ENCODE measurements at places on chromosomes 7 and 10.
A peak's percentile ranks its signal among the peaks of the same experiment; 100 is the strongest.

- no peak for DNase-seq
Measured at GRCh38 chr7:102106625-102107024, 180.0 kb upstream of the SH2B2 start.

GRCh38 chr10:82628373-82628772, 753.4 kb downstream of the NRG3 start:
- DNase-seq: no peak

GRCh38 chr7:155262031-155262430, 35.6 kb upstream of the INSIG1 start:
- no peak for DNase-seq

DNA sequence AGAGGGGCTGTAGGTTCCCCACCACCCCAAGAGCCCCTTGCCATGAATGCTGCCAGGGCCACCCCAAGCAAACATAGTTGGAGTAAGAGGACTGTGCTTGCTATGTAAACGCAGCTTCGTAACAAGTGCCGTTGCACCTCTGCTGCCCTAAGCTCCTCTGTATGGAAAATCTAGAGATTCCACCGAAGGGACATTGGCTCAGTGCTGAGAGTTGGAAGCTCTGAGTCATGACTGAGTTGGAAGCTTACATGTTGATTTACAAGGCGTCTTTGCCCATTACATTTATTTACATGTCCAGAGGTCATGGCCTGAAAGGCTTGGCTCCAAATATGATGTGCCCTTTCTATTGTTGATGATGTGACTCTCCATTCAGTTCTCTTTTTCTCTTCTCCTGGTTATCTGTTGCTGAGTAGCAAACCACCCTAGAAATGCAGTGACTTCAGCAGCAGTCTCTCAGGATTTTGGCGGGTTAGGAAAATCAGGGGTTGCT, 233.1 kb upstream of the TCF7L2 start:
- DNase-seq: no peak

DNA sequence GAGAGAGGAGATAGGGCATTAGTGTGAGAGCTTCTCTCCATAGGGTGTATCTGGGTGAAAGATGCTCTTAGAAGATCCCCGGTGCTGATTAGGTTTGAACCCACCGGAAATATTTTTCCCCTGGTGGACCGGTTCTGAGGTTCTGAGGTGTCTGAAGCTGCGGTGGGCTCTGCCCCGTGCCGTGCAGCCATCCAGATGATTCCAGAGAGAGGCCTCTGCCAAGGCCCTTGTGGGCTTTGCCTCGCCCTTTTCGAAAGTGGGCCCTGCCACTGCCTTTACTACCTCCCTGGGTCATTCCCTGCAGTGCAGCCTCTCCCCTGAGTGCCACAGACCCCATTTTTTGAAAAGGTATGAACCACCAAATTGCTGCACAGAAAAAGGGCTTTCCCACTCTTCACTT, 2.8 kb downstream of the GIMAP8 start:
- no peak for DNase-seq

DNA sequence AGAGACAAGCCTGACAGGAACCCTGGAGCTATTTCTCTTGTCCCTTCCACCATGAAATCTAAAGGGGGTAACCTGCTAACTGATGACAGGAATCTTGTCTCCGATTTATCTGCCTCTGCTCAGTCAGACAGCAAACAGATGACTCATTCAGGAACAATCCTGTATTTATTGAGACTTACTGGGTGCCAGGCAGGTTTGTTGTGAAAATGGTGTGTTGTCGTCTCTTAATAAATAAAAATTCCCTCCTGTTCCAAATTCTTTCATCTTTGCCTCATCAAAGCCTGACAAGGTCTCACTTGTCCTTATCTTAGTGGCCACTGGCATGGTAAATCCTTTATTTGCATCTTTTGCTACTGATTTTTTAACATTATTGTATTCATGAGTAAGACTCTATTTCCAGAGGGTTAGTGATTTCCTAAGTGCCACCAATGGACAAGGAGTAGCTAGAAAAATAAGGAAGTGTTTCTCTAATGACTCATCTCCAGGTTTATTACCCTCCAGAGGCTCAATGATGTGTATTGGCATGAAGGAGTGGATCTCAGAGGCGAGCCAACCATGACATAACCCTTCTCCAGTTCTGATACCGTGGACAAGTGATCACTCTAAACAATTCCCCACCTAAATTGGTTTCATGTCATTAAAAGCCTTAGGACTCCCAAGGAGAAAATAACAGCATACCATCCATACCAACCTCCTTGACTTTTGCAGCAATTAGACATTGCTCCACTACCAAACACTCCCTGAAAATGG, 724.0 kb downstream of the GRID1 start:
- no peak for DNase-seq

DNA sequence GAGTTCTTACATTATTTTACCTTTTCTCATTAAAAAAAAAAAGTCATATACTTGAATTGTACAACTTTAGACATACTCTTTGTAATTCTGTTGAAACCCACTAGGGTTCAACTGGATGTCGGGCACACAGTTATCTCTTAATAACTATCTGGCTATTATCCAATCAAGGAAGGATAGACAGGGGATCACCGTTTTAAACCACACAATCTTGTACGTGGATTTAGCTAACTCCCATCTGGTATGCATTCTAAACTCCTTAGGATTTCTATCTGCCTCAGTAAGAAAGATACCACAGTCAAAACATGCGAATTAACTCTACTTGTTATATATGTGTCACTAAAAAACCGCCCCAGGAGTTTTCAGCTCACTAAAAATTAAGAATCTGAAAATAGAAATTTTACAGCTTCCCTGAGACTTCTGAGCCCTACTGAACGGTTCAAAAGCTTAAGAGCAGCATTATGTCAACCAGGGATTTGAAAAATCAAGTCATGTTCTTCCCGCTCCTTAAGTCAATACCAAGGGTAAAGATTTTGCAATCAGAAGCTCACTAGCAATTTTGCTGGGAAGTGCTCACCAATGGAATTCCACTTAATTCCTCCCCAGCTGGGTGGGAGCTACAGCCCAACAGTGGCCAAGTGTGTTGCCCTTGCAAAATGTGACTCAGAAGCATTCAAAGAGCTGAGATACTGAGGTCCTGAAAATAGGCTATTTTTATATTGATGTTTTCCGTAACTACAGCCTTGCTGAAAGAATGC, 267.0 kb downstream of the FRMD4A start:
- peak; percentile 13 for DNase-seq

GRCh38 chr10:133308421-133309099, at the start of the genes TUBGCP2 and ZNF511:
TSS of gene TUBGCP2 (minus strand) at chr10:133308872. CDS start at chr10:133302941, 5,931 bp downstream.
TSS of gene ZNF511 (plus strand) at chr10:133308914. CDS start at chr10:133308944, 30 bp downstream.
- DNase-seq: peak; percentile 81

DNA sequence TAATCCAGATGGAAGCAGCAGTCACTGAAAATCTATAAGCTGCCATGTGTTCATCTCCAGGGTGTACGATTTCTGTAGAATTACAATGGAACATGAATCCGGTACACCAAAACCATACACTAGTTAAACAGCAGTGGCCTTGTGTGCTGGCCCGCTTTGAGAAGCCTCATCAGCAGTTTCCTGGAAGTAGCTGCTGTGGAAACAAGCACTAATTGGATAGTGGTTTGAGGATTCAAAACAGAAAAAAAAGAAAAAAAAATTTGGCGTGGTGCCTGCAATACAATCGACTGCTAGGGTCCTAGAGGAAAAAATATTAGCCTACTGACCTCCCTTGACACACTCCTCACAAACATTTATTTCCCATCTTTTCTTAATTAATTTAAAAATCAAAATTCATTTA, 545.9 kb downstream of the SORCS1 start:
- DNase-seq: no peak

DNA sequence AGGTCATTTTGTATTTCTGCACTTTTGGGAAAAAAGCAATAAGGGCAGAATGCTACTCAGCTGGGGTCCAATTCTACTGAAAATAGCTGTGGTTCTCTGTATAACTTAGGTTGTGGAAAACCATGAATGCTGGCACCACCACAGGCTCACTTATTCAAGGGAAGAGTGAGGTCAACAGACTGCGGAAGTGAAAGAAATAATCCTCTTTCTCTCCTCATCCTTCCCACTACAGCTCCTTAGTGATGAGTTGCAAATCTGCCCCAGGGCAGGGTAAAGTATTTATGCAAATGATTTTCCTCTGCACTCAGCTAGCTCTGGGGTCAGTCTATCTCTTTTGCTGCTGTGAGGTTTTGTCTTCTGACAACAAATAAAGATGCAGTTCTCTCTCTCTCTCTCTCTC, 74.1 kb upstream of the PTPRZ1 start:
- DNase-seq: peak; percentile 44

GRCh38 chr10:48199580-48200377, 74.7 kb downstream of the FRMPD2 start:
- no peak for DNase-seq

DNA sequence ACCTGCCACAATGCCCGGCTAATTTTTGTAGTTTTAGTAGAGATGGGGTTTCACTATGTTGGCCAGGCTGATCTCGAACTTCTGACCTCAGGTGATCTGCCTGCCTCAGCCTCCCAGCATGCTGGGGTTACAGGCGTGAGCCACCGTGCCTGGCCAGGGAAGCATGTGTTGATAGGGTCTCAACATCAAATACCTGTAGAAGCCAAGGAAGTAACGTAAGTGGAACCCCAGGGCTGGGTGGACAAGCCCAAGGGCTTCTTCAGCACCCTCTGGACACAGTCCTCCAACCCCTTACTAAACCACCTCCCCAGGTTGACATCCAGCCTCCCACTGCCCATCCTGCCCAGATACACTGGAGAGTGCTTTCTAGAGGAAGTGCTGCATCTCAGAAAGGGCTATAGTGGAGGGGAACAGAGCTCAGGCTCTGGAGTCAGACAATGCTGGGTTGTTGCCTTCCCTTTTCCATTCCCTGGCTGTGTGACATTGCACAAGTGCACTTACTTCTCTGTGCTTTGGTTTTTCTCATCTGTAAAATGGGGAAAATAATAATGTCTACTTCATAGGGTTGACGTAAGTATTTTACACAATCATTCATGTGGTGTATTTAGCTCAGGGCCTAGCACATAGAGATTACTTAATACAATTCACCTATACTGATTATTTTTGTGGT, 73.9 kb upstream of the KAT6B start:
- DNase-seq: no peak

DNA sequence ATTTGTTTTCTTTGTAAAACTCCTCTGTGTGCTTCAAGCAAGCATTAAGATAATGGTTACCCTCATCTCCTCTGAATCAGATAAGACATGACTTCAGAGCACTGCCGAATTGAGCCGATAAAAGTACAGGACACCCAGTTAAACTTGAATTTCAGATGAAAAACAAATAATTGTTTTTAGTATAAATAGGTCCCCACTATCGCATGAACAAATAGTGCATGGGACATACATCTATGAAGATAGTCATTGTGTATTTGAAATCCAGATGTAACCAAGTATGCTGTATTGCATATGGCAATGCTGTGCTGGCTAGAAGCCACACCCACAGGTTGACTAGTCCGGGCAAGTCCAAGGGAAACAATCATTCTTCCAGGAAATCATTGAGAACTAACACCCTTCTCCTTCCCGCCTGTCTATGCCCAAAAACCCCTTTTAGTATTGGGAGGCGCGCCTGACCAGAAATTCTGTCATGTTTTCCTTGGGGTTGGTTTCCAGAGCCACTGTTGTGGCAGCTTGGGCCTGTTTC, 12.6 kb upstream of the FGFR2 start:
- no peak for DNase-seq

GRCh38 chr7:92150450-92151017, 16.3 kb upstream of the CYP51A1 start:
- no peak for DNase-seq

- DNase-seq: no peak
Measured at GRCh38 chr7:47577321-47577919, 4.5 kb downstream of the TNS3 start.

GRCh38 chr7:66076462-66077329, 1.1 kb downstream of the ASL start:
- no peak for DNase-seq

DNA sequence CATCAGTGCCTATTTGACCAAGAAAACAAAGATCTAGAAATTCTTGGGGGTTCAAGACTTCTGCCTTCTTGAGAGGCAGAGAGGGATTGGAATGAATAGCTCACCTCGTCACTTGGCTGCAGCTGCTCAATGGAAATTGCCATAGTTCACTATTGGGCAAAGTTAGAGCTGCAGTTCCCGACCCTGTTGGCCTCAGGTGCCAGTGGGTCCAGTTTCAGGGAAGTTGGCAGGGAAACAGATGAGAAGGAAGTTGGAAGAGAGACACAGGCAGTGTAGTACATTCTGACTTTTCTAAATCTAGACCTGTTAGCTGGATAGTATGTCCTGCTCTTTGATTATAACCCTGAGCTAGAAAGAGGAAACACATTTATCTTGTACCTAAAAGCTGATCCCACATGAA, 19.1 kb downstream of the A1CF start:
- no peak for DNase-seq

- DNase-seq: no peak
Measured at GRCh38 chr7:110762546-110763225, 328.2 kb upstream of the LRRN3 start.

DNA sequence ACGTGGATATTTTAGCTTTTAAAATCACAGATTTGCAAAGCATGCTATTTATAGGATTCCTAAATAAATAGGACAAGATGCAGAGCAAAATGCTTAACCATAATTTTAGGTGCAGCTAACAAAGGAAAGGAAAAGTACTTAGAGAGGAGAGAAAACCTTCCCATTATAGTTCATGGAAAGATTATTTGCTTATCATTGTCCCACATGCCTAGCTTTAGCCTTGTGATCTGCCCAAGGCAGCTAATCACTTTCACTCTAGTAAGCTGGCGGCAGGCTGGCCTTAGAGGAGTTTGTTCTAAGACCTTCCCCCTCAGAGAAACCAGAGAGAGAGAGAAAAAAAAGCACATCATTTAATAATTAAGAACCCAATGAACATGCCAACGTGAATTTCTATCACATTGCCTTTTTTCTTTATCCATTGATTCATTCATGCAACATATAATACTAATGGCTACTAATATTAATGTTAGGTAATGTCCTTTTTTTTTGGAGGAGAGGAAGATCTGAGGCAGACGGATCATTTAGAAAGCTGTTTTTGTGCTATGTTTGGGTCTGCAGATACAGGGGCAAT, 274.6 kb downstream of the ARL4A start:
- DNase-seq: peak; percentile 38

DNA sequence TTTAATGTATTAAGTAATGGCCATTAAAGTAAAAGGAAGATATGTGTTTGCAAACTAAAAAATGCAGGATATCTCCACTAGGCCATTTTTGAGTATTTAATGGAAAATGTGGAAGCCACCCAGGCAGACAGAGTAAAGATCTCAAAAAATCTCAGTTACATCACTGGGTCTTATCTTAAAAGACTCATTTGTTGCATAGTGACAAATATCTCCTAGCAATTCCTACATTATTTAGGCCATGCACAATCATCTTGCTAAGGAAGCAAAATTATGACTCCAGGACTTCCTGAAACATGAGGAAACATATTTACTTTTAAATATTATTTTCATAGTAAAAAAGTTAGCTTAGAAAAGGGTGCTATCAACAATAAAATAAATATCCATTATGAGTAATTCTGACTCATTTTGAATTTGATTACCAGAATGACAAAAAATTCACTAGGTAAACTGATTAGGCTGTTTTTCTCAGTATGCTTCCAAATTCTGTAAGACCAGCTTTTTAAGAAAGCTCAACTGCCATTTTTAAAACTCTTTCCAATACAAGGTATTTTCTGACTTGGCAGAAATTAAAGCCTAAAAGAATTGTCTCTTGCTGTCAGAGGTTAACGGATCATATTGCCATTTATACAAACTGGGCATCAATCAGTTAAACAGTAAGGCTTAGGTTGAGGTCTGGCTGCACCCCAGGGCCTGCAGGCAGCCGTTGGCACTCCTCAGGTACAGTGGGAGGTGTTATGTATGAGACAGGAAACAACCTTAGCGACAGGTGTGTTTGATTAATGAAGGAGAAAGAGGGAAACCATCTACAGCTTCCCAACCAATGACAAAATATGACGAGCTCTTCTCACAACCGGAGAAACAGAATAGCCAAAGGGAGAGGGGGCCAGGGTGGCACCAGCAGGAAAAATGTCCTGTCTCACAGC, 31.8 kb downstream of the PCLO start:
- DNase-seq: no peak

- DNase-seq: peak; percentile 32
Measured at GRCh38 chr10:24617771-24618396, 105.8 kb downstream of the ARHGAP21 start.

Data from WERI-Rb-1 (cell line).